Left ventricle myocardium superior (tissue), 1 donor: ENCODE measurements at places on chromosomes 5 and 9.

GRCh38 chr5:107815109-107815508 is 144.4 kb upstream of the EFNA5 start:
- no peak for DNase-seq

GRCh38 chr5:169706071-169706470 is 69.0 kb downstream of the DOCK2 start:
- no peak for DNase-seq

- DNase-seq: peak; percentile 79
These were observed 141.8 kb downstream of the PRKACG start for GRCh38 chr9:68872026-68872501.

DNA sequence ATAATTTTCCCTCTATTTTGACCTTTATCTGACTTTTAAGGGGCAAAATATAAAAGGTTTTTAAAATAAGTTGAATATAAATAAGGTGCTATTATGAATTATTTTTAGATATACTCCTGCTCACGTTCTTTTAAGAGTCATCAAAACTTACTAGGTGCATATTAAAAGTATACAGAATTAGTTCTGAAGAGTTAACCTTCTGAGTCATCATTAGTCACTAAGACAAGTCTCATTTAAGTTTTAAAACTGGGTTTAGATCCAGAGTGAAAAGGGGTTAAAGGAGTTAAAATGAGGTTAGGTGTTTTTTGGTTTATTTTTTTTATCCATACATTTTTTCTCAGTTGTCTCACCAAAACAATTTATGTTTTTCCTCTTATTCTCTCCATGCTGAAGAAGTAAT is 41.7 kb downstream of the SMIM15 start:
- DNase-seq: no peak

- DNase-seq: no peak
These were observed 32.9 kb upstream of the ENTREP1 start for GRCh38 chr9:69292078-69292477.

- DNase-seq: no peak
These were observed 31.7 kb downstream of the HSDL2 start for GRCh38 chr9:112411626-112412027.

DNA sequence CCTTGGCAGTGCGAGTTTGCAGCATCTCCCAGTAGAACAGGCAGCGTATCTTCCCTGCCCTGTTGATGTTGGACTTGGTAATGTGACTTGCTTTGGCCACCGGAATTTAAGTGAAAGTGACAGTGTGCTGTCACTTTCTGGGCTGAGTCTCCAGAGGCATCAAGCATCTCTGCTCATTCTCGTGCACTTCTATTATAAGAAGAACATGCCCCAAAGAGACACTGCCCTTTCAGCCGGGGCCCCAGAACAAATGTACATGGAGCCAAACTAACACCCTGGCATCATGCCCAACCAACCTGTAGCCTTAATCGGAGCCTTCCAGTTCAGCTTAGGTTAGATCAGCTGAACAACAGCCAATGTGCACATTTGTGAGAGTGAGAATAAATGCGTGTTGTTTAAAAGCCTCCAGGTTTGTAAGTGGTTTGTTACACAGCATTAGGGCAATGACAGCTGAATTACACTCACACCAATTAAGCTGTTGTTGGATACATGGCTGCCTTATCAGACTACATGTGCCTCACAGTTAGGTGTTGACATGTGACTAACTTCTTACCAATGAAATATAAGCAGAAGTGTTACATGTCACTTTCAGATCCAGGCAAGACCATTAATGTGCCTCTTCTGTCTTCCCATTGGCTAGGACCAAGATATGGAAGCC is 22.1 kb upstream of the FRMD3 start:
- peak; percentile 64 for DNase-seq

GRCh38 chr9:18588002-18588401 is 114.0 kb downstream of the ADAMTSL1 start:
- DNase-seq: no peak

DNA sequence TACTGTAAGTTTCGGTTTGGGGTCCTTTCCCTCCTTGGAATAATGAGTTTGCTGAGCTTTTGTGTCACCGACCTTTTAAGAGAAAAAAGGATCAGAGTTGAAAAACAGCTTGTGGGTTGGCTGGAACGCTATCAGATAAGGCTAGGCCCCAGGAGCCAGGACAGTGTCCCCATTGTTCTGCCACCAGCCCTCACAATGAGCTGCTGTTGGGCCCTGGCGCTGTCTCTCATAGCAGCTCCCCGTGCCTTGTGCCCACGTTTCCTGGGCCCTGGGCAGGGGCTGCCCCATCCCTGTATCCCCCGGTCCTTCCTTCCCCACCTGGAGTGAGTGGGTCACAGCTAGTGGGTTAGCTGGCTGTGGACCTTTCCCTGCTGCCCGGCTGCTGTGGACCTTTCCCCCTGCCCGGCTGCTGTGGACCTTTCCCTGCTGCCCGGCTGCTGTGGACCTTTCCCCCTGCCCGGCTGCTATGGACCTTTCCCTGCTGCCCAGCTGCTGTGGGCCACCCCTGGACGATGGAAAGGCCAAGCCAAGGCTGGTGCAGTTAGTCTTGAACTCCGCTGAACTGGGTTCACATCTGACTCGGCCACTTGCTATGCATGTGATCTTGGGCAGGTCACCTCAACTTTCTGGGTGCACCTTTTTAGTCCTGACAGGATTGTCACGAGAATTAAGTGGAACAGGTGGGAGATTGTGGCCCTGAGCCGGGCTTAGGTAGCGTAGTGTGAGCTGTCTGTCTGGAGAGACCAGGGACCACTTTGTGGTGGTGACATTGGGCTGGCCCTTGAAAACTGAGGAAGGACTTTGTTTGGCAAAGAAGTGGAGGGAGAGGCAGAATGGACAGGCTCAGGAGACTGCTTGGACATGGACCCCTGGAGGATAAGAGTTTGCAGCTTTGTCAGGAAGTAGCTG is 99.5 kb downstream of the DAB2IP start:
- DNase-seq: no peak

GRCh38 chr5:58075907-58076306 is 384.0 kb downstream of the PLK2 start:
- DNase-seq: no peak

GRCh38 chr5:107428303-107428813 is 242.4 kb downstream of the EFNA5 start:
- no peak for DNase-seq

DNA sequence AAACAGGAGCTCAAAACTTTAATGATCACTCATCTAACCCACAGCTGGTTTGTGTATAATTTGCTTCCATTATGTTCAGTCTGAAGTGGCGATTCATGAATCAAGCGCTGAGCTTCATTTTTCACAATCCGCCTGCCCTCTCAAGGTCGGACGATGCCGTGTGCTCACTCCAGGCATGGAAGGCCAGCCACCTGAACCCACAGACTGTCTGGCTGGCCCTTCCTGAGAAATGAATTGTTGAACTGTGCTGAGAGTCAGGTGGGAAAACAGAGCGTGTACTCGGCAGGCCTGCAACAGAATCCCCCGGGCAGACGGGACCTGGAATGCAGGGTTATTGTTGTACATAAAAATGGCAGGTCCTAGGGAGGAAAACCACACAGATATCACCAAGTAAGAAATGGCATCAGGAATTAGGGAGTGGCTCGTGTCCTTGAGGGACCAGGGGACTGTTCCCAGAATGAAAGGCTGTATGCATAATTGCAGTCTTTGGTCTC is 375.7 kb downstream of the IRX2 start:
- no peak for DNase-seq

DNA sequence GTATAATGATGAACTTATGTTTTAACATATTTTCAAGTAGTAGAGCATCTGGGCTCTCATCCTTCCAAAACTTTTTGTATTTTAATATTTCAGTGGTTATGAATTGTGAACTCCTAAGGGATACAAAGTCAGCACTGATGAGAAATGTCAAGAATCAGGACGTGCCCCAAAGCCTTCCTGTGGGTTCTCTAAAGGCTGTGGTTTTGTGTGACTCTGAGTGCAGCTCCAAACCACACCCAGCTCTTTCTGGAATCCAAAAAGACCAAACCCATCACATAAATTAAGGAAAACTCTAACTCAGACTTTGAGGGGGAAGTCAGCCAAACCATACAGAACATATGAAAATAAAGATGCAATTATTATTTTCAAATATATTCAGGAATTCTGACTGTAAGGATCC is 40.8 kb upstream of the SMU1 start:
- DNase-seq: no peak

GRCh38 chr9:117815315-117815714 is 111.1 kb downstream of the TLR4 start:
- no peak for DNase-seq

DNA sequence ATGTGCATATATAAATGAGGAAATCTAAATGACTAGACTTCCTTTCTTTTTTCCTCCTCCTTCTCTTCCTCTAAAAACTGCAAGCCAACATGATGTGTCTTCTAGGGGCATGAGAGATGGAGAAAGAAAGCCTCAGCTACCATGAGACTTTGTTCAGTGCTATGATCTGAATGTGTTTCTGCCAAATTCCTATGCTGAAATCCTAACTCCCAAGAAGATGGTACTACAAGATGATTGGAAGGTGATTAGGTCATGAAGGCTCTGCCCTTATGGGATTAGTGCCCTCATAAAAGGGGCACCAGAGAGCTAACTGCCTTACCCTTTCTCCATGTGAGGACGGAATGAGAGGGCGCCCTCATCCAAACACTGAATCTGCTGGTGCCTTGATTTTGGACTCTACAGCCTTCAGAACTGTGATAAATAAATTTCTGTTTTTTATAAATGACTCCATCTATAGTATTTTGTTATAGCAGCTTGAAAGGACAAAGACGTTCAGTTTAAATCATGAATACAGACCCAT is 72.2 kb upstream of the IL6ST start:
- no peak for DNase-seq

DNA sequence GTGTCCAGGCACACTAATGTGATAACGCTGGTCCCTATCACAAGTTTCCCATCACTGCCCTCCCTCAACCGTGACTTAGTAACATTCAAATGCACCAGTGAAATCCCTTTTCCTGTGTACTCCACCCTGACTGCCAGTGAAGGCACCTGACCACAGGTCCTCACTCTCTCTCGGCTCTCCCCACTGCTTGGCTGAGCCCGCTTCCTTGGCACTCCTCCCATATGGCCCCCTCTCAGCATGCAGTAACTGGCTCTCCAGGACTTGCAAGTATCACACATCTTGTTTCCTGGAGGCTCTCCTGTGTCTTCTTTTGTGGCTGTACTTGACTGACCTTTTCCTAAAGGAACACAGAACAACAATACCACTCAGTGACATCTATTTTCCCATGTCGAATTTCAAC is 292.0 kb upstream of the ZNF608 start:
- no peak for DNase-seq

GRCh38 chr9:123478160-123478559 is 122.2 kb downstream of the CRB2 start:
- DNase-seq: no peak

- DNase-seq: no peak
These were observed 105.1 kb upstream of the CTSL start for GRCh38 chr9:87620731-87621322.

GRCh38 chr5:17089690-17090089 is 127.7 kb upstream of the BASP1 start:
- DNase-seq: no peak

DNA sequence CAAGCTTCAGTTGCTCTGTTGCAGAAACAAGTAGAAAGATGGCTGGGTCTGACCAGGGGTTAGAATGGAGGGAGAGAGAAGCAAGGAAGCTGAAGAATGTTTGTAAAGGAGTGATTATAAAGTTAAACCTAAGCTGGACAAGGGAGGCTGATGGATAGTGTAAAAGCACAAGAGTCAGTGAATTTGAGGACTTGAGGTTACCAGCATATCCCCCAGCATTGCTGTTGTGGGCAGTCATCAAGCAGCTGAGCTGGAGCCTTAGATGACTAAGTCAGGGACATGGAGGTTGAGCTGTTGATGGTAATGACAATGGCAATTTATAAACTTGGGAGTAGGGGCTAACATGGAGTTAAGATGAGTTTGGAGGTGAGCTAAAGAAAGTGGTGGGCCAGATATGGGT is 131.5 kb downstream of the ERCC6L2 start:
- no peak for DNase-seq

DNA sequence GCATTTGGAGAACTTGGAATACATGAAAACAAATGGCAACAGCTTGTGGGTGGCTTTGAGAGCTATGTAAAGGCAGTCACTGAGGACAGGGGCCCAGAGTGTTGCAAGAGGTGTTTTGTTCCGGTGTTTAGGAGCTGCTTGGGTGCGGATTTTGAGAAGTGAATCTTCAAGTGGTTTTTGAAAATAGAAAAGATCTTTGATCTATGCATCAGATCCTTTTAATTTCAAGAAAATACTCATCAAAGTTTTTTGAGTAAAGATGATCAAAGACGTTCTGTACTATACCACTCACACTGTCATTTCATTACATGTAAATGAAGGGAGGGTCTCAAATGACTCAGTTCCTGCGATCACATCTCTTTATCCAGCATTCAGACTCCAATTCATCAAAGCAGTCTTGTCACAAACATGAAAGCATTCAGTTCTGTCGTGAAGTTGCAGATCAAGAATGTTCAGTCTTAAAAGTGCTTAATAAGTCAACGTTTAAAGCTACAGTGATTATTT is 112.5 kb downstream of the WDR41 start:
- DNase-seq: no peak

- no peak for DNase-seq
These were observed 90.8 kb downstream of the HACD4 start for GRCh38 chr9:20940447-20941173.

DNA sequence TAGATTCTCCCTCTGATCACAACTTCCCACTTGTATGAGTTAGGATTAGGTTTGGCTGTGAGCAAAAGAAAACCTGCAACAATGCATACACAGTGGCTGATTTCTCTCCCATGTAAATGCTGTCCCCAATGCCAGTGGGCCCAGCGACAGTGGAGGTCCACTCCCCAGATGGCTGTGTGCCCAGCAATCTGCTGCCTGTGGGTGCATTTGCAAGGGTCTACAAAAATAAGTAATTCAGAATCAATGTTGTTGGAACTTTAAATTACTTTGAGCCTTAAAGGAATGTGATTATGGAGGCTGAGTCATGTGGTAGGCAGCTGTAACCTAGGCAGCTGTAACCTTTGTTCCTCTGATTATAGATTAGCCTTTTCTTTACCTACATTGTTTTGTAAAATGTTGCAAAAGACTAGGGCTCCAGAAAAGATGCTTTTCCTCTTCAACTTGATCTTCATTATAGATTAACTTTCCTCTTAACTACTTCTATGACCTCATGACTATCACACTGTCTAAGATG is 14.2 kb upstream of the MXD3 start:
- no peak for DNase-seq
